Retina (tissue), 1 donor: ENCODE measurements at places on chromosomes 3 and 15.
A peak's percentile ranks its signal among the peaks of the same experiment; 100 is the strongest.

DNA sequence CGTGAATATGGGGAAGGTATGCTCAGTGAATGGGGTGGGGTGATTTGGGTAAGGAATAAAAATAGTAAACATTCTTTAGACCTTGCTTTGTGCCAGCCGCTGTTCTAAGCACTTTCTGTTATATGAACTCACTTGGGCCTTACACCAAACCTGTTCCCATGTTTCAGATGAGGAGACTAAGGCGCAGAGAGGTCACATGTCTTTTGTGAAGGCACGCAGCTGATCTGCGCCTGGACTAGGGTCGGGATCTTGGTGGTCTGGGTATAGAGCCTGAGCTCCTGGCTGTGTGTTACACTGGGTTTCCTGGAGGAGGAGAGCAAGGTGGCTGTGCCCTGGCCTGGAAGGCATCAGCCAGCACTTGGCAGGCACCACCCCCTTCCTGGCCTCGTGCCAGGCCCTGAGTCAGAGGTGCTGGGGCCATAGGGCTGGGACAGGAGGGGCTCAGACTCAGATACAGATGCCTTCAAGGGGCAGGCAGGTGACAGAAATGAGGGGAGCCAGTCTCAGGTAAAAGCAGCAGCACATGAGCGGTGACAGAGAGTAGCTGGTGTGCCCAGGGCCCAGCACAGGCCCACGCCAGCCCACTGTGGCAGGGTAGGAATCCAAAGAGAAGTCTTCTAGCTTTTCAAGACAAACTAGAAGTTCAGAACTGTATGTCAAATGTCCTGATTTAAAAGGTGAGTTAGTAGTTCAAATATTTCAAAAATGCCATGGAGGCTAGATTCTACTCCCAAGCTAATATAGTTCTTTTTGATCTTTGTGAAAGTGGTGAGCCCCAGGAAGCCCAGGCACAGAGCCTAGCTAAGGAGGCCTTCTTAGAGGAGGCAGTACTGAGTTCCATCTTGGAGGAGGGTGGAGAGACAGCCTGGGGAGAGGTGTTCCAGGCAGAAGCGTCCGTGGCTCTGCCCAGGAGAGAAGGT is 83.1 kb downstream of the DNAJB8 start:
- DNase-seq, result no peak

GRCh38 chr3:171772427-171773056 is 37.7 kb downstream of the PLD1 start:
- DNase-seq, result peak; percentile 61

DNA sequence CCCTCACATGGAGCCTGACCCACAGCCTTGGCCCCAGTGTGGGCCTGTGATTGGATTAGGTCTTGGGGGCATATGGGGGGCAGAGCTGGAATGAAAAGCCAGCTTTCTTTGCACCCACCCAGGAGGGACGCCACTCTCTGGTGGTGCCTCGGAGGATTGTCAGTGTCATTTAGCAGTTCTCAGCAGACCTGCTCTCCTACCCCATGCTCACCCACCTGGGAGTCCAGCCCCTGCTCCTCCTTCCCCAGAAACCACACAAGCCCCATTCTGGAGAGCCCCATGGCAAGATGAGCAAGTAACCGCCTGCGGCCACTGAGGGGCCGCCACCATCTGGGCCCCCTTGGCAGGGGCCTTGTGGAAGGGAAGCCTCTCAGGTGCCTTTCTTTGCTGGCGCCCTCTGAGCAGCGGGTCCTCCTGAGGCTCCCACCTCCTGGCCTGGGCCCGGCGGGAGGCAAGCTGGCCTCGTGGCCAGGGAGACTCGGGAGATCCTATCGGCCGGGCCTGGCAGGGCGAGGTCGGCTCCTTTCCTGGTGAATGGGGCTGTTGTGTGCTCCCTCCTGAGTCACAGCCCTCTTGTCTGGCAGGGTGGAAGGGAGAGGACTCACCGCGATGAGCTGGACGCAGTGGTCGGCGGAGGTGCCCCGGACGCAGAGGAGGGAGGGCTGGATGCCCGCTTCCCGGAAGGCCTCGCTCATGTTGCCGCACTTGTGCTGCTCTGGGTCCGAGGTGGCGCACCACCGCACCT is 2.3 kb downstream of the MELTF start:
- DNase-seq, result no peak

- DNase-seq, result peak; percentile 82
Measured at GRCh38 chr15:37102305-37103162, 2.2 kb upstream of the MEIS2 start.

DNA sequence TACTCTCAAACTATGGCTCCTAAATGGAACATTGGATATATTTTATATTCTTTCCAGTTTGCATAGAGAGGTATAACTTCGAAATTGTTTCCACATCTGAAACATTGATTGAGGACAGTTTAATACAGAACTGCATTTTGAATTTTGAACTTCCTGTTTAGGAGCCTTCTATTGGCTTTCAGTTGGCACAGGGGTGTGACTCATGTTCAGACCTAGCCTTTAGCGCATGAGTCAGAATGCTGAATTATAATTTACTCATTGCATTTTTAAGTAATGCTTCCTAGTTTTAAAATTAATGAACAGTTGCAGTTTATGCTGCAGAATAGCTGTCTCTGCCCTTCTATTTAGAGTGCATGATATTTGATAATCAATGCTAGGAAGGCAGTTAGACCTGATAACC is 751.7 kb downstream of the CADM2 start:
- DNase-seq, result no peak

GRCh38 chr3:180319461-180319860 is 282.5 kb upstream of the TTC14 start:
- DNase-seq, result no peak

- no peak for DNase-seq
Measured at GRCh38 chr3:18135060-18135814, 289.9 kb downstream of the SATB1 start.

DNA sequence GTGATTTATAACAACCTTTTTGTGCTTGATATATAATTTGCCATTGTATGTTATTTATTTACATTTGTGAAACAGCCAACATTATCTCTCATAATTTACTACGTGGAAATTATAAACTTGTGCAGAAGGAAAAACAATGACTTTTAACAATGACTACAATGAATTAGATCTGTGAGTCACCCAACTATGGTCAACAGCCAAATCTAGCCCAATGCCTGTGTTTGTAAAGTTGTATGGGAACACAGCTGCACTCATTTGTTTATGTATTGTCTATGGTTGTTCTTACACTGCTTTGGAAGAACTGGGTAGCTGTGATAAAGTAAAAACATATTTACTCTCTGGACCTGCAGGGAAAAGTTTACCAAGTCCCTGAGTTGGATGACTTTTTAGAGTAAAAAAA is 110.4 kb downstream of the OTOL1 start:
- DNase-seq, result no peak

DNA sequence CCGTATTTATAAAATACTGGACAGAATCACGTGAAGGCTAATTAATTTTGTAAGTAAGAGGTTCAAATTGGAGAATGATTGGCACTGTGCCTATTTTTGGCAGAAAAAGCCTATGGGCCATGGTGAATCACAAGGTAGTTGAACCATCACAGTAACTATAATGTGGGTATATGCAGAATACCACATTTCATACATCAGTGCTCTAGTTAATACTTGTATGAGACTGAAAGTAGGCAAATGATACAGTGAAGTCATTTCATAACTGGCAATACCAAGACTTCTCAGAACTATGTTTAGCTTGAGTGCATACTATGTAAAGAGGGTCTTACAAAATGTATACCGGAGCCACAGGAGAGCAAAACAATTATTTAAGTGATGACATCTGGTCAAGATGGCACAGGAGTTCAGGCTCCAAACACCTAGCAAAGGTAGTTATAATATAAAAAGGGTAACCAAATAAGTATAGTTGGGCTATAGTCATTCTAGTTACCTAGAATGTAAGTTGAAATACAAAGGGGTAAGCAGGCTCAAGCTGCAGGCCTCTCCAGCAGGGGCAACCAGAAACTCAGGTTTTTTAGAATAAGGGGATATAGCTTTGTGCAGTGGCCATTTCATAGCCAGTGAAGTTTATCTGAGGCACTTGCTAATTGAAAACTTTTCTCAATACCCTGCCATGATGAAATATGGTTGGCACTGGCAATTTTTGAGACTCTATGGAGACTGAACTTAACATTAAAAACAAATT is 19.1 kb downstream of the GPR160 start:
- no peak for DNase-seq

- DNase-seq, result no peak
Measured at GRCh38 chr3:116553355-116553754, 108.1 kb upstream of the LSAMP start.

DNA sequence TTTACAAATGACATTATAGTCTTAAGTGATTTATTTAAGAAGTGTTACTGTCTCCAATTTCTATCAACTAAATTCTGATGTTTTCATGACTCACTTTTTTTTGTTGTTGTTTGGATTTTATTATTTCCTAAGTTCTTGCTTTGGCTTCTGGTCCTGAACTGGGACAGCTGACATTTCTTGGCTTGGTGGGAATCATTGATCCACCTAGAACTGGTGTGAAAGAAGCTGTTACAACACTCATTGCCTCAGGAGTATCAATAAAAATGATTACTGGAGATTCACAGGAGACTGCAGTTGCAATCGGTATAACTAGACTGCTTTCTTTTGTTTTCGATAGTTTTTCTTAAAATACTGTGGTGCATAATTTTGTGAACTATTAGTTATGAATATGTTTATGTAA is 47.5 kb downstream of the ASTE1 start:
- no peak for DNase-seq

GRCh38 chr3:100157685-100158084 is 43.4 kb upstream of the FILIP1L start:
- DNase-seq, result no peak

DNA sequence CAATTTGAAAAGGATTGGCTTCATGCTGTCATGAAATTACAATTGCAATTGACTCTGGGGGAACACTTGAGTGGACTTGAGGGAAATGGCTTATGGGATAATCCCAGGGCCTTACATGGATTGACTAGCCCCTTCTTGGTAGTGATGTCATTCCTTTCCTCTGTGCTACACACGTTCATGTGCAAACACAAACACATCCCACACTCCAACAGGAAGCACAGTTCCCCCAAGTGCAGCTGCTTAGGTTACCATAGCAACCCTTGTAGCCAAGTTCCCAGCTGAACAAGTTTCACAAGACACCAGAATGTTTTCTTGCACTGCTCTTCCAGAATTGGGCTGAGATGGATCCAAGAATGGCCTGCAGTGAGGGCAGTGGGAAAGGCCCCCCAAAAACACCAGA is 217.0 kb downstream of the ZNF621 start:
- peak; percentile 30 for DNase-seq

DNA sequence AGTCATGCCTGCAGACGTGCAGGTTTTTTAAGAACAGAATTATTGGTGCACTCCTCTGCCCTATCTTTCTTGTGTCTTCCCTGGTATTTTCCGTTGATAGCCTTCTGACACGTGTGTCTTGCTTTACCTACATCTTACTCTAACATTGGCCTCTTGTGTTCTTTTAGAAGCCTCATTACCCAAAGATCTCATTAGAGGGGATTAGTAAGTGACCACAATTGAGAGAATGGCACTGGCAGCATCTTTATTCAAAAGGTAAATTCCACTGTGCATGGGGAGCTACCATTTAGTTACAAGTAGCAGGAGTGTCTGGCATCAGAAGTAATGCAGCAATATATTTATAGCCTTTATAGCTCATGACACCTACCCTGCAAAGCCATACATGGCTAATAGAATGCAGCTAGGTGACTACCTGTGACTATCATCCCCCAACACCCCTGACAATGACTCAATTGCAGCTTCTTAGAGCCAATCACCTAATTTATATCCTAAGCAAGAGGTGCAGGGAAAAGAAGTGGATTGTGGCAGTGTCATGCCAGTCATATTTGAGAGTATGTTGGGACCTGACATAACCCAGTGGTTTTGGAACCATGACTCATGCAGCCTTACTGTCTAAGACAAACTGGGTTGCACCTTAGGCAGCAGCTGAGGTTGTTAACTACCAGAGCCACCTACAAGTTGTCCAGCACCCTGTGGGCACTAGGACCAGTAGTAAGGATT is 164.8 kb downstream of the GRM7 start:
- no peak for DNase-seq

DNA sequence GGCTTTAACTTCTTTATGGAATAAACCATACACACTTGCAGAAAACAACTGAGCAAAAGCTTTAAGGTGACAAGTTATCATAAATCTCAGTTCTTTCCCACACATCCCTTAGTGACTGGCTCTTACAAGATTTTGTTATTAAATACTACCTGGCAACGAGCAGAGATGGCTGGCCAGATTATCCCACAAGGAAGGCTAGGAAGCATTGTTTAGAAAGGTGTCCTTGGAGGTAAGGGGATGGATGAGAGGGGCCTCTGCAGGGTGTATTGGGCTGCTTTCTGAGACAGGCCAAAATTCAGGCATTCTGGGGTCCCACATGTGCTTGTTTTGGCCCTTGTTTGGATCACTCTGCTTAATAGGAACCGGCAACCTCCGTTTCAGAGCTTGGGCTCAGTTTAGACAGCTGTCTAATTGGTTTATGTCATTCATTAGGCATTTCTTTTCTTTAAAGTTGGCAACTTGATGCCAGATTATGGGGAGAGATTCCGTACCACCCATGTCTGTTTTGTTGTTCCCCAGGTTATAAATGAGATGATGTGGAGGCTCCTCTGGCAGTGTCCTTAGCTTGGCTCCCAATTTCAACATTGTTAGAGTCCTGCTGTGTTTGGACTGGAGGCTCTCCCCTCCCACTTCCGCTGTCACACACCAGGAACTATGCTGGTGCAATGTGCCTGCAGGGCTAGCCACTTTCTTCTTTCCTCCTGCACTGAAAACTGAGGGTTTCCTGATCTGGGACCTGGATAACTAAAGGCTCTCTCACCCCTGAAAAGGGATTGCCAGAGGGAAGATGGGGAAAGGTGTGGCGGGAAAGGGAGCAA is 121.1 kb downstream of the TPRG1 start:
- peak; percentile 36 for DNase-seq

- no peak for DNase-seq
Measured at GRCh38 chr15:73388256-73388781, 19.6 kb upstream of the HCN4 start.
